ENCODE measurements at places on chromosomes 12 and 14.

DNA sequence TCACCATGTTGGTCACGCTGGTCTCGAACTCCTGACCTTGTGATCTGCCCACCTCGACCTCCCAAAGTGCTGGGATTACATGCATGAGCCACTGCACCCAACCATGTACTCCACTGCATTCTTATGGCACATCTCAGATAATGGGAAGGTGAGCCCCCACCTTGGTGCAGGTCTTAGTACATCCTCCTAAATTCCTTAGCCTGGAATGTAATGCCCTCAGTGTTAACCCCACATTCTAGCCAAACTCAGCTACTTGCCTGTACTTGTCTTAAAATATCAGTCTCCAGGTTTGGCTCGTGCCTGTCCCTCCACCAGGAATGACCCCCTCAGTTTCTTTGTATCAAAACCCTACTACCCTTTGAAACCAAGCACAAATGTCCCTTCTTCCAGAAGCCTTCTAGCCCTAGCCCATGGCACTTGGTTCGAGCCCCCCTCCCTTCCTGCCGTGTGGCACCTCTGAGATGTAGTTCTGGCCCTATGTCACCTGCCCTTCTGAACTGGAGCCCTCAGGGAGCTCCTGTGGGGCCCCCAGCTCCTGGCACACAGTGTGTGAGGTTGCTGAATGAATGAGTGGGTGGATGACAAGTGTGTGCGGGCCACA, 8.4 kb downstream of the KCNH3 start:
- DNase-seq, result no peak

DNA sequence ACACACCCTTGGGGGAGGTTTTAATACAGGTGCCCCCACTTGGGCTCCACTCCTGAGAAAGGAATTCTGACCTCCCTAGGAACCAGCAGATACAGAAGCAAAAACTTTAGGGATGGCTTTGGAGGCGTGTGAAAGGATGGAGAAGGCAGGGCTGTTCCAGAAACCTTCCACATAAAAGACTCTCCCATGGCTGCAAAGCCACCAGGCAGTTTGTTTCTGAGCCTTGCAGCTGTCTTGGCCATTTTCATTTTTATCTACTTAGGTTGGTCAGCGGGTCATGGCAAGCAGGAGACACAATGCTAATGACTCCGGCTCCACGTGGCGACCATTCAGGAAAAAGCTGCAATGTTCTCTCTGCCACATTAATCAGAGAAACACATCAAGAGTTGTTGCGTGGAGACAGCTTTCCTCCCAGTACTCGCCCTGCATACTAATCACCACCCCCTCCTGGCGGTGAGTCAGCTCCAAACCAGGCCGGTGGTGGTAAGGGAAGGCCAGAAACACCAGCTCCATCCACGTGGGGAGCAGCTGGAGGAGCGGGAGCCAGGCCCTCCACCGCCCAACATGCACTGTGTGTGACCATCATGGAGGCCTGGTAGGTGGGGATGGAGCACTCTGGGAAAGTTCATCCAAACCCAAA, 30.9 kb upstream of the IRF2BPL start:
- peak; percentile 71 for DNase-seq

GRCh38 chr12:124039276-124039675, 66.3 kb downstream of the ZNF664 start:
- DNase-seq, result no peak

DNA sequence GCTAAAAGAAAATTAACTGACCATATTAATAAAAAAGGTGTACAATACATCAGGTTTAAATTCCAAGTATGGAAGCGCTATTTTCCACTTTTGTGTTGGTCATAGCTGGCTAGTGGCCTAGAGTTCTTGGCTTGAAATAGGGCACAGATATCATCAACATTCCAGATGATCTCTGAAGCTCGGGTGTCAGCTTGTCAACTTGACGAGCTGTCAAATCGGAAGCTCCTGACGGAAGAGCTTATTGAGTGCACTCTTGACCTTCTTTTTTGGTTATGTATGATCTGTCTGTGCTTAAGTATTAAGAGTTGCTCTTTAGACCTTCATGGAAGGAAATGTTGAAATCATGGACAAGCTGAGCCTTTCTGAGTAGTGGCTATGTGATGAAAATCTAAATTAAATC, 177.9 kb downstream of the APAF1 start:
- no peak for DNase-seq

- DNase-seq, result no peak
Measured at GRCh38 chr14:67618617-67619063, 1.1 kb upstream of the ARG2 start.

DNA sequence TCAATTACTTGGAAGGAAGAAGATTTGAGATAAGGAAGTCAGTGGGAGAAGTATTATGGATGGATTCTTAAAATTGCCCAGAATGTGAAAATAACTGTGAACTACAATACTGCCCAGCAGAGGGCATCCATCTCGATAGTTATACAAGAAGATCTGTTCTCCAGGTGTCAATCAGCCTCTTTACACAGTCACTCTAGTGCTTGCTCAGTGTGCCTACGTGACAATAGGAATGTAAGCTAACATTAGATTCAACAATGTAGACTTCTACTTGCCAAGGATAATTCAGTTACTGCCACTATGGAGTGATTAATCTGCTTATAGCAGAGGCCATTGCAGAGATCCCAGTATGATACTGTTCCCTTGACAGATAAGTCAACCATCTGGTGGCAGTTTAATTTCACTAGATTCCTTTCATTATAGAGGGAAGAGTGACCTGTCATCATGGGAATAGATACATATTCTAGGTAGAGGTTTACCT, 10.6 kb upstream of the MAP4K5 start:
- no peak for DNase-seq

GRCh38 chr12:29653286-29653685, 130.5 kb downstream of the TMTC1 start:
- no peak for DNase-seq

DNA sequence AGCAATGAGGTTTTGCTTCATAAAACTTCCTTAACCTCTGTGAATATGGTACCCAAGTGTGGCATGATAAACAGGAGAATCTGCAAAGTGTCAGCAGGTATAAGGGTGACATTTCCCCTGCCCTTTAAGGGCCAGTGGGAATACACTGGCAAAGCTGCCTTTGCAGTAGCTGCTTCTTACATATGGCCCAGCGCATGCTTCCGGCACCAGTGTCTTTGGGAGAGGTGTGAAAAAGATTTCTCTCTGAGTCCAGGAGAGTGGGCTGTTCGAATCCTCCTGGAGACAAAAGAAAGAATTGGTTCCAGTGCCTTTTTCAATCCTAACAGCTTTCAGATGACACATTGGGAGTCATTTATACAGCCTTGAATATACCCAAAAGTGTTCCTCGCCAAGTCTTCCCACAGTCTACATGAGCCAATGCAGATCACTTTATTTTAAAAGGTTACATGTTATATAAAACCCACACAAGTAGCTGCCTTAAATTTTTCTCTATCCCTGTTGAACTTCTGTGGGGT, 437.7 kb downstream of the PRKD1 start:
- DNase-seq, result peak; percentile 30

DNA sequence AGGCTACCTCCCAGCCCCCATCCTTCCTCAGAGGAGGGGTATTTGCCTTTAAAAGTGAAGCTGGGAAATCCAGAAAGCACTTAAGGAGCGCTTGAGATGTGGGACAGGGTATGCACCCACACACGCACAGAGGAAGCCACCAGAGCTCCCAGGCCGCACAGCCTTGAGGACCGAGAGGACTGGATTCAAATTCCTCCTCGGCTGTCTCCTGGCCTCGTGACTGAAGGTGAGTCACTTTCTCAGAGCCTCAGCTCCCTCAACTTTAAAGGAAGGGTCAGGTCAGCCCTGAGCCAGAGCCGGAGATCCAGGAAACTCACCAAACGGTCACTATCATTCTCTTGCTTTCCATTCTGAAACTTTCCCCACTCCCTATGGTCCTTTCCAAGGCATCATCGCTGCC, 37.6 kb downstream of the BCL11B start:
- DNase-seq, result no peak

DNA sequence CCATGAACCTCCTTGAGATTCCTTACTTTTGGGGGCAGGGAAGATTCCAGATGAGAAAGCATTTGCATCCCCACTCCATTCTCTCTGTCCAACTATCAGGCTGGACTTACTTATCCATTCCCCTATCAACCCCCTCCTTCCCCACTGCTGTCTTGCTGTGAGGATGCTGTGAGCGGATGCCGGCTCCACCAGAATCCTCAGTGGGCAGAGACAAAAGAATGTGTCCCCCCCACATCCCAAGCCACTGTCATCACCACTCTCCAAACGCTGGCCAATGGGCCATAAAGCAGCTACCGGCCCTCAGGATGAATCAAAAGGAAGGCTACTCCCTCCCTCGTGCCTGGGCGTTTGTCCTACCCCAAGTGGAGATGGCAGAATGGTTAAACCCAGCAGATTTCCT, 173.0 kb upstream of the NTF3 start:
- DNase-seq, result no peak

DNA sequence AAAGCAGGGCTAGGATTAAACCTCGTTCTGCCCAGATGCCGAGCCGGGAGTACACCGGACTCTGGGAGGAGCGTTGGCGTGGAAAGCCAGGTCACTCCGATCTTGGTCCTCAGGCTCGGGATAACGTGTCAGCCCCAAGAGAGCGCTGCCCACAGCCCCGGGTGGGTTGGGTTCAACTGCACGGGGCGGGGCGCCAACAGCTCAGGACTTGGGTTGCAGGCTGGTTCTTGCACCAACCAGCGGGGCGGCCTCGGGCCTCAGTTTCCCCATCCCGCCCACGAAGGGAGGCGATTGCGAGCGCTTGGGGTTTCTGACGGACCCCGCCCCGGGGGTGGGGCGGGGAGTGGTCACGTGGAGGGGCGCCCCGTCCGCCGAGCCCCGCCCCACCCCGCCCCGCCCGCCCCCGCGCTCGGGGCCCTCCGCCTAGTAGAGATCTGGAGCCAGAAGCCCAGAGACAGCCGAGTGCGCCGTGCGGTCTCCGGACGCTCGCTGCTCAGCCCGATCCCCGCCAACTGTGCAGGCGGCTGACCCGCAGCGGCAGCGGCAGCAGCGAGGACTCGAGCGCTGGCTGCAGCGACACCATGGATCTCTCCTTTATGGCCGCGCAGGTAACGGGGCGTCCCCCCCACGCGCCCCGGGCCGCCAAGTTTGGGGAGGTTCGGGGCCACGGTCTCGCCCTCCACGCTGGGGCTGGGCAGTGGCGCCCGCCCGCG, at the start of gene C14orf132:
TSS of gene C14orf132 (plus strand) at position 443 of the 713 bp plus-strand sequence. CDS start at position 582, 139 bp downstream.
- peak; percentile 53 for DNase-seq

DNA sequence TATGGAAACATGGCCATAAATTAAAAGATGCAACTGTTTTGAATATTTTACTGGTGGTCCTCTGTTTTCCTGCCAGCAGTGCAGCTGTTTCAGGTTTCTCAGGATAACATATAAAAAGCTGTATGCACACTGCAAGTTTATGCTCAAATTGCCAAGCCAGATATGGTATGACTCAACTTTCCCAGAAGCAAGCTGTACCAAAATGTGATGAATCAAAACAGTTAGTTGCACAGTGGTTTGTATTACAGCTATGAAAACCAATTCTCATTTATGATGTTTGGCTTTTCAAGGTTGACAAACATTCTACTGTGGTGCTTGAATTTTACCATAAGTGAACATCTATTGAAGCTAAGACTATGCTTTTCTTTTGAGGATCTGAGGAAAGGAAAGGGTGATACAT, 15.5 kb downstream of the TRMT5 start:
- DNase-seq, result no peak

GRCh38 chr12:89576572-89577220, 50.8 kb upstream of the POC1B start:
- DNase-seq, result no peak

DNA sequence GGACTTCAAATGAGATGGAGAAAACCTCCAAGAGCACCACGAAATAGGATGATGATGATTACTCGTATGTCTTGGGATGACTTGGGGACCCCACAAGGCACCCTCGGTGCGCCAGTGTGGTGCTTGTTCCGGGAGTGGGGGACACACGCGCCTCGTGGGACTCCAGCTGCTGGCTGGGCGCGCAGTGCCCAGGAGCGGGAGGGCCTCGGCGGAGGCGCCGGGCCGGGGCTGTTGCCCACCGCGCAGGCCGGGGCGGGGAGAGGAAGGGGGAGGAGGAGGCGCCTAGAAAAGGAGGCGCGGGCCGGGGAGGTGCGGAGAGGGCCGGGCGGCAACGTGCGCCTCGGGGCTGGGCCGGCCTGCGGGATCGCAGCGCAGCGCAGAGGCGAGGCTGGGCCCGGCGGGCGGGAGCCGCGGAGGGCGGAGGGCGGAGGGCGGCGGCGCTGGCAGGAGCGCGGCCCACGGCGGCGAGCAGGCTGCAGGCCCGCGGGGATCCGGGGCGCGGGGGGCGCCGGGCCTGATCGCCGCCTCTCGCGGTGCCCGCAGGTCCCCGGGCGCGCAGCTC, at the start of gene RFLNA:
TSS of gene RFLNA (plus strand) at position 314 of the 562 bp plus-strand sequence. CDS start 337 bp downstream, outside the sequence.
- no peak for DNase-seq

- DNase-seq, result no peak
Measured at GRCh38 chr14:31253746-31254471, 46.3 kb upstream of the HECTD1 start.

DNA sequence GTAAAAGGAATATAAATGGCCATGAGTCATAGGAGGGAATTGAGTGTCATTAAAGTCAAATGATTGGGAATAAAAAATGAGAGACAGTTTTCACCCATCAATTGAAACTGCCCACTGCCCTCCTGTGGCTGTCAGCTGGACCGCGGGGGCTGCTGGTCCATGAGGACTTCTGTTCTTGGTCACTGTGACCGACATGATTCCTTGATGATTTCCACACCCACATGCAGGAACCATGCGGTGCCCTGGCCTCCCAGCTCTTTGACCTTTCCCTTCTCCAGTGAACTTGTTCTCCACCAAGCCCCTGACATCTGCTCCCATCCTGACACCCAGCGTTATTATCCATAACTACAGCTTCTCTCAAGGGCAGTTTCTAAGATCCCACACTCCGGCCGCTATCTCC, 48.4 kb downstream of the C12orf75 start:
- no peak for DNase-seq

GRCh38 chr12:9198012-9198411, 10.2 kb downstream of the PZP start:
- no peak for DNase-seq

- DNase-seq, result no peak
Measured at GRCh38 chr12:14919455-14919854, 18.9 kb downstream of the ERP27 start.

- no peak for DNase-seq
Measured at GRCh38 chr12:132211816-132212215, 67.6 kb downstream of the NOC4L start.

DNA sequence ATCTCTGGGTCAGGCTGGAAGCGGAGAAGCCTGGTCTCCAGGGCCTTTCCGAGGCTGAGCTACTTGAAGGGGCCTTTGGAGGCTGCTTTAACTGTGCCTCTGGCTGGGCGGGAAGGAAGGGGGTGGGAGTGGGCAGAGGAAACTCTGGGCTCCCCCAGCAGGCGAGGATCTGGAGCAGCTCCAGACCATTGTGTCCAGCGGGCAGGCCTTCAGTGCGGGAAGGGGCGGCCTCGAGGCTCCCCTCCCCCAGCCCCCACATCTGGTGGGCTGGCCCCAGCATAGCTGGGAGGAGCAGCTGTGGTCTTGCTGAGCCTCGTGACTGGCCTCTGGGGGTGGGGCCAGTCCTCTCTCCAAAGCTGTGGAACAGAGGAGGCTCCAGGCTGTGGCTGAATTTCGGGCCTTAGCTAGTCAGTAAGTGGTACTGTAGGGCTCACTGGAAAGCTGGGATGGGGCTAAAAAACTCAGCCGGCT, 3.4 kb downstream of the TAMALIN start:
- DNase-seq, result peak; percentile 67
